Neural crest cell (in vitro differentiated cells): ENCODE measurements at places on chromosomes 13 and 19. TPM values are rescaled to one million over a fixed set of nuclear protein-coding genes. Genes with fewer than 3 reads are reported as not detected.

GRCh38 chr13:78562237-78562889, 41.0 kb downstream of the POU4F1 start:
- no peak for DNase-seq

- peak; percentile 19 for DNase-seq
Measured at GRCh38 chr19:9847087-9847671, 12.1 kb downstream of the PIN1 start.

GRCh38 chr13:55432814-55433213, 1707.9 kb upstream of the PRR20A start:
- no peak for DNase-seq

DNA sequence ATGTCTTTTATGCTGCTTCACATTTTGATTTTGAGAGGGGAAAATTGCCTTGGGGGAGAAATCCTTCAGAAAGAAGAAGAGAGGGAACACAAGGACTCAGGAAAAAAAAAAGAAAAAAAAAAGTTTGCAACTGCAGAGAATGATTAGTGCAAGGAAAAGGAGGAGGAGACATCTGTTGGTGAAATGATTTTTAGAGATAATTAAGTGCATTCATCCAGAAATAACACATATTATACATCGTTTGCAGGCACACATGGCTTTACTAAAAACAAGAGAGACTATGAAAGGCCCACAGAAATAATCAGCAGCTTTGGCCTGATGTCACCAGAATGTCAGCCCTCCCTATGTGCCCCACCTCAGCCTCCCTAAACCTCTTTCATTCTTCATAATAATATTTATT, 1058.2 kb downstream of the PCDH9 start:
- no peak for DNase-seq

GRCh38 chr13:78100486-78100885, 181.9 kb upstream of the EDNRB start:
- DNase-seq = no peak

DNA sequence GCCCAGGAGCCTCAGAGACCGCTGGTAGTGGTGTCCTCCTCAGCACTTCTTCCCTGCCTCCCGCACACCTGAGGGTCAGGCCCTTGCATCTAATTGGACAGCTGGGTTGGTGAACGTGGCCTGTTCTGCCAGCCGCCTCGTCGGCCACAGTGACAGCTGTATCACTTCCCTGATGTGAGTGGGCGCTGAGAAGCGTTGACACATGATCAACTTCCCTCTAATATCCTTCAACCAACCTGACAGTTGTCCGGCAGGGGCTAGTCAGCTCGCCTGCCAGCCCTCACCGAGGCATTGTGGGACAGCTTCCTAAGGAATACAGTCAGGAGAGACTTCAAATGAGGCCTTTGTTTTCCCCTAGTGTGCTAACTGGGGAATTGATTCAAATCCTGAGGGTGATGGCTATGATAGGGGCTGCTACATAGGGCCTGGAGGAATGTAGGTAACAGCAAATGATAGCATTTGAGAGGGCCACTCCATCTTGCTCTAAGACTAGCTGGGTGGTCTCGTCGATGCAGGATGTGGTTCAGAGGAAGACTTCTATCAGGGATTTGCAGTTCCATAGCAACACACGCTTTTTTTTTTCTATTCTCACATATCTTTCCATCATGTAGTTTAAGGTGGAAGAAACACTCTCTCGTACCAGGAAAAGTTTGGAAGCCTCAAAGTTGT, 230.8 kb downstream of the TSHZ3 start:
- no peak for DNase-seq

DNA sequence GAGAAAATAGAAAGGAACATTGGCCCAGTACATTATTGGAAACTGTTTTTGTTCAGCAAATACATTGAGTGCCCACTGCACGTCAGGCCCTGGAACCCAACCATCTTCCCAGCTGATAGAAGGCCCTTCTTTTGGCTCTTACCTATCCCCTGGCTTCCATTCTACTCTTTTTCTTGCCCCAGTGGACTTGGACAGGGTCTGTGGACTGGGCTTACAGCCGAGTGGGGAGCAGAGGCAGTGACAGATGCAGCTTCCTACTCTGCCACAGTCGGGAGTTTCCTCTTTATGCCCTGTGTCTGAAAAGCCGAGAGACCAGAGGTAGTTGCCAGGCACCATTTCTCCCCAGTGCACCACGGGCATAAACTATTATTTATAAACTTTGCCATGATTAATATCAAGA, 70.4 kb downstream of the ARHGAP35 start:
- DNase-seq = no peak

DNA sequence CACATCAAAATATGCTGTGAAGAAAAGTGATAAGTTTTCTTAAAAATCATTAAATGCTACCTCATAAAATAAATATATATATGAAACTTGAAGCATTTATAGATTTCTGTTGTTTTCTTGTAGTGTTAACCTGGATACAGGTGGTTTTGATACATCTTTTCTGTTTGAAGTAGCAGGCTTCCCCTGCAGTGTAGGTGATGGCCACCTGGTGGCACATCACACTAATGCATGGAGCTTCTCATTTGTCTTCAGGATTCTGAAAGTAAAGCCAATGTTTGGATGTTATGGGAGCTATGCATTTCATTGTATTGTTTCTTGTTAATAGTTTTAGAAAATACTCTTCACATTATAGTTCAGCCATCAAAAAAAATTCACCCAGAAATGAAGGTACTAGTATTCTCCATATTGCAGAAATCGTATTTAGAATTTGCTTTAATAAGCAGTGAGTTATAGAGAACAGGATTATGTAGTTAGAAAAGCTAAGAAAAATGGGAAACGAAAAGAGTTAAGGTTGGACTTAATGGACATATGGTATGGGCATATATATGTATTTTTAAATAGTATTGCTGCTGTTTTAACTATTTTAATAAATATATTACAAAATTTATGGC, 18.7 kb downstream of the GPR180 start:
- peak; percentile 22 for DNase-seq

GRCh38 chr19:46478356-46478986, 7.1 kb upstream of the PNMA8A start:
- DNase-seq = no peak

- no peak for DNase-seq
Measured at GRCh38 chr13:49464621-49465325, 20.7 kb downstream of the SETDB2 start.

- DNase-seq = peak; percentile 31
Measured at GRCh38 chr19:29927944-29928625, 14.0 kb upstream of the URI1 start.

GRCh38 chr13:95075506-95075905, 225.7 kb downstream of the ABCC4 start:
- no peak for DNase-seq

DNA sequence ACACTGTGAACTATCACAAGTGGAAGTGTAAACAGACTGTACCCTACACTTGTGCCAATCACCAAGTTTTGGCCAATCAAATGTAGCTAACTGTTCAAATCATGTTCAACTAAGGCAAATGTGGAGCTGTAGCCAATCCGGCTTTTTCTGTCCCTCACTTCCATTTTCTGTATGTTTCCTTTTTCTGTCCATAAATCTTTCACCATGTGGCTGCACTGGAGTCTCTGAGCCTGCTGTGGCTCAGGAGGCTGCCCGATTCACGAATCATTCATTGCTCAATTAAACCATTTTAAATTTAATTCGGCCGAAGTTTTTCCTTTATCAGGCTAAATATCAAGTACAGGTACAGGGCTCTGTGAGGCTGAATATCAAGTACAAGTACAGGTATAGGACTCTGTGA, 216.5 kb downstream of the RFC3 start:
- no peak for DNase-seq

DNA sequence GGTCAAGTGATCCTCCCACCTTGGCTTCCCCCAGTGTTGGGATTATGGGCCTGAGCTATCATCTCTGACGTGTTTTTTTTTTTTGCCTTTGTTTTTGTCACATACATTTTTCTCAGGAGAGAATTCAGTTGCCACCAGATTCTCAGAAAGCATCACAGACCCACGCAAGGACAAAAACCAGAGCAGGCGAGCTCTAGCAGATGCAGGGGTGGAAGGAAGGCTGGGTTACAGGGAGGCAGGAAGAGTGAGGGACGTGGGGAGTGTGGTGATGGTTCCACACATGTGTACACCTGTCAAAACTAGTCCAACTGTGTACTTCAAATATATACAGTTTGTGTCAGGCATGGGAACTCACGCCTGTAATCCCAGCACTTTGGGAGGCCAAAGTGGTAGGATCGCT, 4.3 kb downstream of the TMEM161A start:
- no peak for DNase-seq

- DNase-seq = no peak
Measured at GRCh38 chr13:51832471-51833152, 12.4 kb downstream of the TMEM272 start.

GRCh38 chr13:106348075-106348840, 187.2 kb downstream of the EFNB2 start:
- DNase-seq = no peak

DNA sequence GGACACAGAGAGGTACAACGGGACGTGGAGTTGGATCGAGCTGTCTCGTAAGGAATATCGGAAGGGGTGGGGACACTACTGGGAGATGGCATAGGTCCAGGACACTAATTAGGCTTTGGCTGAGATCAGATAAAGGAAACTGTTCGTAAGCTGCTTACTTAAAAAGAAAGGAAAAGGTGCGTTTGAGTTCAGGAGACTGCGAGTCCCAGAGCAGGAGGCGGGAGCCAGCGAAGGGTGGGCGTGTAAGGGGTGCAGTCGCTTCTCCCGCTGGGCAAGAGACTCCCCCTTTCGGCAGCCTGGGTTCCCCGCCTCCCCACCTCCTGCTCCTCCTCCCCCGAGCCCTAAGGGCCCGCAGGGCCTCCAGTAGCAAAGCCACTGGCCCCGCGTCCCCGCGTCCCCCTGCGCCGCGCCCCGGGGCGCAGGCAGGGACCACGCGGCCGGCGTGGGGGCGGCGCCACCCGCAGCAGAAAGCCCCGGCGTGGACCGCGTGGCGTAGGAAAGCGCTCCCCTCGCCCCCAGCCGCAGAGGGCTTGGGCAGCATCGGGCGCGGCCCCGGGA, 547 bp downstream of the ABCC4 start:
- DNase-seq = peak; percentile 28

GRCh38 chr13:45396533-45397095, 21.6 kb downstream of the SLC25A30 start:
- no peak for DNase-seq

DNA sequence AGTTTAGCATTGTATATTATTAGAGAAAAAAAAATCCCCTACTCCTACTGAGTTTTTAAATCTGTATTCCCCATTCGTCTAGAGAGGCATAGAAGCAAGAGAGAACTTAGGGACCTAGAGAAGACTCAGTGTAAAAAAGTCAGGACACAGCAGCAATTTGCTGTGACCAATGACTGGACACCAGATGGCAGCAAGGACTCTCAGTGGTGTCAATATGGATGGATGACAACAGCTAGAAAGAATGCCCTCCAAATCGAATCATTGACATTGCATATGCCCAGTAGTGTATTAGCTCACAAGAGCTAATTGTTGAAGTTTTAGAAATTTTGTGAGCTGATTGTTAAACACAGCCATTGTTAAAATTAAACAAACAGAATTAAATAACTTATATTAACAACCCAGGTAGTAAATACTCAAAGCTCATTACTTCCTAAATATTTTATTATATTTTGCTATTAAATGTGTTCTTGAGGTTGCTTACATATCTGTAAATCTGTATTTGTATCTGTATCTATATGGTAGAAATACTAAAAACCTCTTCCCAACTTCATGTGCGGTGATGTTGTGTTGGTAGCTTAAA, 43.9 kb downstream of the SIAH3 start:
- DNase-seq = peak; percentile 14

- no peak for DNase-seq
Measured at GRCh38 chr19:51030631-51031030, 4.2 kb downstream of the KLK12 start.

DNA sequence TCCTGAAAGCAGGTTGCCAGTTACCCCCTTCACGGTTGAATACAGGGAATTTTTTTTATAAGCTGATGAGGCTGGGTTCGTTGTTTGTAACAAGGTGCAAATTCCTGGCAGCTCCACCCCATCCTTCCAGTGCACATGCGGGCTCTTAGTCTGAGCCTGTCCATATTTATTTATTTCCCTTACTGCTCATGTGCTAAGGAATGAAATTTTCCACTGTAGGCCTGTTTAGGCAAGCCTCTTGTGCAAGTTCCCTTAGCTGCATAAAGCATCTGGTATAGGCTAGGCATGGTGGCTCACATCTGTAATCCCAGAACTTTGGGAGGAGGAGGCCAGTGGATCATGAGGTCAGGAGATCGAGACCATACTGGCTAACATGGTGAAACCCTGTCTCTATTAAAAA, 560.9 kb upstream of the PCDH9 start:
- no peak for DNase-seq

- no peak for DNase-seq
Measured at GRCh38 chr13:53240401-53241025, 211.9 kb downstream of the OLFM4 start.

GRCh38 chr19:46579361-46579879, 21.7 kb upstream of the CALM3 start:
- peak; percentile 47 for DNase-seq

DNA sequence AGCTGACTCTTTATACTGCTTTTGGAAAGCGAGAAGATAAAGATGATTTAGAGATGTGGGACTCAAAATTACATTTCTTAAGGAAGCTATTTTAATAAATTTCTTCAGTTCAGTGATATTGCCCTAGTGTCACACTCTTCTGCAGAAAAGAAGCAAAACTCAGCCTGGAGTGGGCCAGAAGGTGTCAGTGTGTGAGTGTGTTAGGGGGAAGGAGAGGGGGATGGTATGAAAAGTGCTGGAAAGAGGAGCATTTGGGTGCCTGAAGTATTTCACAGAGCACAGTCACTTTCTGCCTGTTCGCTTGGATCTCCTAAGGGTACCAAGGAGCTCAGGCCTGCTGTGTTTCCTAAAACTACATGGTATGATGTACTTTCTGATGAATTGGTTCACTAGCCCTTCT, 84.5 kb upstream of the FRY start:
- DNase-seq = no peak

GRCh38 chr19:10538204-10538983, 5.3 kb upstream of the ATG4D start:
- no peak for DNase-seq

The SIGLEC10 gene
- not detected in 2 replicates for total RNA-seq

The LATS2 gene
- 22.9 and 26.2 TPM in 2 replicates for total RNA-seq

The GJA3 gene
- not detected in 2 replicates for total RNA-seq

The ZNF497 gene
- total RNA-seq = 8.4 and 9.1 TPM in 2 replicates

The ZNF578 gene
- 0.65 and 0.86 TPM in 2 replicates for total RNA-seq

The GPR183 gene
- total RNA-seq = not detected in 2 replicates

The CABP5 gene
- total RNA-seq = not detected in 2 replicates

The ITGBL1 gene
- total RNA-seq = not detected in 2 replicates

The ZNF230 gene
- 6.0 and 6.5 TPM in 2 replicates for total RNA-seq

The DMKN gene
- total RNA-seq = not detected in 2 replicates

The ADGRE3 gene
- not detected in 2 replicates for total RNA-seq

The GRIN2D gene
- 0.68 and 0.75 TPM in 2 replicates for total RNA-seq

The LRRC25 gene
- total RNA-seq = not detected in 2 replicates

The C13orf46 gene
- 0.66 and 1.9 TPM in 2 replicates for total RNA-seq

The FAAP24 gene
- total RNA-seq = 5.5 and 6.9 TPM in 2 replicates
